ENCODE measurements at places on chromosomes 5 and 9. TPM values are rescaled to one million over a fixed set of nuclear protein-coding genes. Genes with fewer than 3 reads are reported as not detected.

DNA sequence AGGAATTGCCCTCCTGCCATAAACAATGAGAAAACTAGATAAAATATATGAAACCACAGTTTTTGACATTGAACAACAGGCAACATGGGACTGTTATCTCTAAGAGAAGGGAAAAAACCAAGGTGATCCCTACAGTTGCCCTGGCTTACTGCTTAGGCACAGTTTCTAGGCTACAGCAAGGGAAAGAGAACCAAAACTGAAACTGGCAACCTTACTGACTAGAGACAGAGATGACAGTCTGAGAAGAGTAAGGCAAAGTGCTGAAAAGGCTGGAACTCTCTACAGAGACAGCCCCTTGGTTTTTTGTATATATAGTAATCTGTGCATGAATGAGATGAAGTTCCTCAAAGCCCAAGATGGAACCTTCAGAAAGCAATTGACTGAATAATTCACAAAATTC, 36.2 kb upstream of the REEP2 start:
- DNase-seq, result no peak
- peaks cover 2% of the 10 kb centered on the region for H3K4me1 ChIP-seq
- H3K27ac ChIP-seq, result no peak overlapping the region
- no peak overlapping the region for H3K4me3 ChIP-seq

GRCh38 chr5:167232675-167233311, 1058.7 kb upstream of the WWC1 start:
- no peaks in the 10 kb centered on the region for H3K36me3 ChIP-seq
- no peak overlapping the region for H3K4me3 ChIP-seq
- H3K4me1 ChIP-seq, result no peaks in the 10 kb centered on the region
- H3K27ac ChIP-seq, result no peak overlapping the region

DNA sequence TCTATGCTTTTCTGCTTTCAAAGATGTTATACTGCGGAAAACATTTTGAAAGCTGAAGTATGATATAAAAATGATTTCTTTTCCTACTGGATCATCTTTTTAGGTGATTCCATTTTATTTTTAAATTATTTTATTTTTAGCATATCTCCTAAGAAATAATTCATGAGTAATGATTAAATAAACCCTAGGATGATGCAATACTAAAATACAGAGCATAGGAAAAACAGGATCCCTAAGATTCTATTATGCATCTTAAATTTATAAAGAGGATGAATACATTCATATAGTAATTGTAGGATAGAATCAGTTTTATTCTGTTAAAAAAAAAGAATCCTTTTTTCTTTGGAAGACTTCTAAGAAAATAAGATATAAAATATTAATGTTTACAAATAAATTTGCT, 10.9 kb downstream of the POLK start:
- H3K27me3 ChIP-seq, result no peaks in the 10 kb centered on the region
- no peak overlapping the region for H3K27ac ChIP-seq
- H3K4me1 ChIP-seq, result peaks cover 39% of the 10 kb centered on the region
- no peak for DNase-seq
- no peak overlapping the region for H3K4me3 ChIP-seq

GRCh38 chr5:180180846-180181245, 28.2 kb downstream of the RASGEF1C start:
- H3K4me3 ChIP-seq, result no peak overlapping the region
- no peak for DNase-seq
- H3K27me3 ChIP-seq, result no peaks in the 10 kb centered on the region
- H3K36me3 ChIP-seq, result no peaks in the 10 kb centered on the region
- H3K4me1 ChIP-seq, result no peaks in the 10 kb centered on the region
- H3K27ac ChIP-seq, result no peak overlapping the region

DNA sequence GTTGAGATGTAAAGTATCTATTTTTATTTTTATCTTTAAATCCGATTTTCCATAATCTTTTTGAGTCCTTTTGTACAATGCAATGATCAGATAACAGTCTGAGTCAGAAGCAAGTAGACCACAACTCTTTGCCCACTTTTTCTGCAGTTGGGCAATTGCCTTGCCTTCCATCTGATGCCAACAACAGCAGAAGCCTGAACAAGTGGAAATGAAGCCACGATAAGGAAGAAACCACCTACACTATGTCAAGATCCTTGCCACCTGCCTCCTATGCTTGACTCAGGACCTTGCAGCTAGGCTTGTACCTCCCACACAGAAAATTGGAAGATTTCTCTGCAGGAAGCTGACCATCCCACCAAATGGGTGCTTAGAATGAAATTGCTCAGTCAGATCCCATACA, 78.6 kb downstream of the ANXA1 start:
- no peaks in the 10 kb centered on the region for H3K36me3 ChIP-seq
- no peak for DNase-seq
- no peaks in the 10 kb centered on the region for H3K27me3 ChIP-seq

DNA sequence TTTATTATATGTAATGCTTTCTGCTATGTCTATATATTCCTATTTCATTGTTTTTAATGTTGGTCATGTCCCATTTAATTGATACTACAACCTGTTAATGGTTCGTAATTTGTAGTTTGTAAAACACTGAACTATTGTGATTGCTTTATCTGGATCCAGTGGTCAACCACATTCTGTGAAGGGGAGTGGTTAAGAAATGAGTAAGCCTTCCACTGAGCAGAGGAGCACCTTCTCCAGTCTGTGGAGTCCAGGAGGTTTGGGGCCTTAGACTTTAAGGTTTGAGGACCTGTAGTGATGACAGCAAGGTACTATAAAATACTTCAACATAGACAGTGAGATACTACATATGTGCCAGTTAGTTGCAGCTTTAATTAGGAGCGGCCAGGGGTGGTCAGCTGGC, 67.7 kb upstream of the RAD23B start:
- H3K4me1 ChIP-seq, result peaks cover 11% of the 10 kb centered on the region
- no peaks in the 10 kb centered on the region for H3K36me3 ChIP-seq
- no peaks in the 10 kb centered on the region for H3K27me3 ChIP-seq

DNA sequence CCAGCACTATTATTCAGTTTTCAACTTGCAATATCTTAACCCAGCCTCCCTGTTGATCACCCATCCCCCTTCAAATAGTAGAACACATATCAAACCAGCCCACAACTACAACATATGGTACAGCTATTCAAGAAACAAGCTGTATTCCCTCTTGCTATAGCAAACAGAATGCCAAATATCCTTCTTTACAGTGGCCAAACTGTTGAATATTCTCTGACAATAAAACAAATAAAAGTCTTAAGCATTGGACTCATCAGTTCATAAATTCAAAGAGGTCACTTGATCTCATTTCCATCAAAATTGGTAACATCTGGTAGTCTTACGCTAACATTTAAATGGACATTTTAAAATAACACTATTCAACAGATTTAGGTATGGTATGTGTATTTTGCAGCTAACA, 350.8 kb downstream of the EFNA5 start:
- no peaks in the 10 kb centered on the region for H3K36me3 ChIP-seq
- no peaks in the 10 kb centered on the region for H3K4me1 ChIP-seq
- no peak overlapping the region for H3K27ac ChIP-seq

DNA sequence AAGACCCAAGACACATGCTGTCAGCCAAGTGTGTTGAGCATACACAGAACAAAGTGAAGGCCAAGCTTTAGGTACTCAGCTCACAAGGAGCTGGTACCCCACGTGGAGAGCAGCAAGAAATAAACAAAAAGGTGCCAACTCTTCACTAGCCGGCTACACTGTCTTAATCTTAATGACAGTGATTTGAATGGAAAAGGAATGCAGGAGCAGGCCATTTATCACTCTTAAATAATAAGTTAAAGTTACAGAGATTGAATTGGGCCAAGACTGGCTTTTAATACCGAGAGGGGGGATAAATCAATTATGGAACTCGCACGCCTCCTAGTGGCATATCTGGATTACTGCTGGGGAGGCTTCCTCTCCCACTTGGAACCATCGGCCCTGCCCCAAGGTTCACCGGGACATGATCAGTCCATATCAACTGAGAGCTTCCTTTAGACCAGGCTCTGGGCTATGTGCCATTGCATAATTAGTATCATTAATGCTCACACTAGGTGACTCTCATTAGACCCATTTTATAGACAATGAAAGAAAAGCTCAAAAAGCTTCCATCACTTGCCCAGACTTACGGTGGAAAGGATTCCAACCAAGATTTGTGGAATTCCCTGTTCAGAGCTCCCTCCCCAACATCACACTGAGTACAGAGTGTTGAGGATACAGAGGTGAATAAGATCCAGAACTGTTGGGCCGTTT, 94.0 kb downstream of the ACTL7B start:
- H3K36me3 ChIP-seq, result no peaks in the 10 kb centered on the region
- H3K27ac ChIP-seq, result no peak overlapping the region
- H3K27me3 ChIP-seq, result no peaks in the 10 kb centered on the region
- peak; percentile 60 for DNase-seq
- H3K4me1 ChIP-seq, result peaks cover 10% of the 10 kb centered on the region

- peaks cover 18% of the 10 kb centered on the region for H3K4me1 ChIP-seq
- H3K4me3 ChIP-seq, result no peak overlapping the region
- no peak for DNase-seq
- H3K27me3 ChIP-seq, result no peaks in the 10 kb centered on the region
Measured at GRCh38 chr5:98906756-98907355, 22.0 kb downstream of the CHD1 start.

DNA sequence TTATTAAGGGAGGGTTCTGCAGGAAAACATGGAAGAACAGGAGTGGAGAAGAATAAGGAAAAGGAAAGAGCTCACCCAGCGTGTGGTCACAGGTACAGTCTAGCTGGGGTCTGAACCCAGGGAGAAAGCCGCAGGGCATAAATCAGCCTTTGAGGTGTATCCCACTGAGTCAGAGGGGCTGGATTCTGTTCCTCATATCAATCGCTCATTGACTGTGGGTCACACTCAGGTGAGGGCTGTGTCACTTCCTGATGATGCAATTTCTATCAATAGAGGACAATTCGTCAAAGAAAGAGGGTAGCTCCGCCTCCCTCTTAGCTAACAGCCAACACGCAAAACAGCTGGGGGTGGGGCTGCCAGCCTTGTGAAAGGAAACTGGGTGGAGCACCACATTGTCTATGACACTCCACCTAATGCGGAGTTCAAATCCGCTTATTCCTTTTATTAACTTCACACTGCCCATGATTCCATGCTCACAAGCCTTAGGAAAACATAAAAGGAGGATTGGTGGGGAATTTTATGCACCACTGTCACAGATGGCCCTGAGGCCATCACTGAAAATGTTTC, 176.2 kb downstream of the ICE1 start:
- no peaks in the 10 kb centered on the region for H3K36me3 ChIP-seq
- H3K4me3 ChIP-seq, result no peak overlapping the region
- no peaks in the 10 kb centered on the region for H3K4me1 ChIP-seq
- no peak for DNase-seq

DNA sequence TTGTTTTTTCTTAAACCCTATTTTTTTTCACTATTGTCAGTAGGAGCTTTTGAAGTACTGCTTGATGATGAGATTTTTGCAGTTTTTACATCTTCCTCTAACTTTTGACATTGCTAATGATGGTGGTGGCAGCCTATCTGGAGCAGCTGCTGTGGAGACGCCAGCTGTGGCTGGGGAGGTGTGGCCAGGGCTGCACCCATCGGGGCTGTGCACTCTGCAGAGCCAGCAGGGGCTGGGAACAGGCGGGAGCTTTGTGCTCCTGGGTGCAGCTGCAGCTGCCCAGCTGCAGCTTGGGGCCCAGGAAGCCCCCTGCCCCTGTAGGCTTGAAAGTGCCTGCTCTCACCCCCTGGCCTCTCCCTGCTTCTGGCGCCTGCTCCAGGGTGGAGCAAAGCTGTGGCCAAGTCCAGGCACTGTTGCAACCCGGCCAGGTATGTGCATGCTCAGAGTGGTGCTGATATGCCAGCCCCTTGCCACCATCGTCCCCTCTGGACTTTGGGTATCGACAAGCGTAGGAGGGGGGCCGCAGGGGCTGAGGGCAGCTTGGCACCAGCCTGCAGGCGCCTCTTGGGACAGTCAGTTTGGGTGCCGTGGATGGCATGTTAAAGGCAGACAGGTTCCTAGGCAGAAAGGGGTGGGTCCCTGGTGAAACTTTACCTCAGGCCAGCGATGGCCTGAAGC, 39.2 kb downstream of the FER start:
- H3K4me3 ChIP-seq, result no peak overlapping the region
- peaks cover 4% of the 10 kb centered on the region for H3K36me3 ChIP-seq
- H3K27me3 ChIP-seq, result no peaks in the 10 kb centered on the region
- DNase-seq, result no peak
- no peak overlapping the region for H3K27ac ChIP-seq

GRCh38 chr9:34652602-34653000, 616 bp downstream of the IL11RA start:
- DNase-seq, result no peak
- no peaks in the 10 kb centered on the region for H3K27me3 ChIP-seq
- no peak overlapping the region for H3K27ac ChIP-seq
- H3K4me1 ChIP-seq, result peaks cover 6% of the 10 kb centered on the region

DNA sequence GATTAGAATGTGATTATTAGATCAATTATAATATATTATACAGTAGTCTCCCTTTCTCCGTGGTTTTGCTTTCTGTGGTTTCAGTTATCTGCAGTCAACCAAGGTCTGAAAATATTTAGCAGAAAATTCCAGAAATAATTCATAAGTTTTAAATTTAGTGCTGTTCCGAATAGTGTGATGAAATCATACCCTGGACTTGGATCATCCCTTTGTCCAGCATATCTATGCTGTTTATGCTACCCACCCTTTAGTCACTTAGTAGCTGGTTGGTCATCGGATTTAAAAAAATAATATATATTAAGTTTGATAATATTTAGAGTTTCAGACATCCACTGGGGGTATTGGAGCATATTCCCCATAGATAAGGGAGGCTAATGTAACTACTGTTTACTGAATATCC, 19.6 kb downstream of the RMI1 start:
- DNase-seq, result no peak
- no peaks in the 10 kb centered on the region for H3K4me1 ChIP-seq
- no peak overlapping the region for H3K27ac ChIP-seq
- H3K36me3 ChIP-seq, result peaks cover 15% of the 10 kb centered on the region
- no peaks in the 10 kb centered on the region for H3K27me3 ChIP-seq
- H3K4me3 ChIP-seq, result no peak overlapping the region

DNA sequence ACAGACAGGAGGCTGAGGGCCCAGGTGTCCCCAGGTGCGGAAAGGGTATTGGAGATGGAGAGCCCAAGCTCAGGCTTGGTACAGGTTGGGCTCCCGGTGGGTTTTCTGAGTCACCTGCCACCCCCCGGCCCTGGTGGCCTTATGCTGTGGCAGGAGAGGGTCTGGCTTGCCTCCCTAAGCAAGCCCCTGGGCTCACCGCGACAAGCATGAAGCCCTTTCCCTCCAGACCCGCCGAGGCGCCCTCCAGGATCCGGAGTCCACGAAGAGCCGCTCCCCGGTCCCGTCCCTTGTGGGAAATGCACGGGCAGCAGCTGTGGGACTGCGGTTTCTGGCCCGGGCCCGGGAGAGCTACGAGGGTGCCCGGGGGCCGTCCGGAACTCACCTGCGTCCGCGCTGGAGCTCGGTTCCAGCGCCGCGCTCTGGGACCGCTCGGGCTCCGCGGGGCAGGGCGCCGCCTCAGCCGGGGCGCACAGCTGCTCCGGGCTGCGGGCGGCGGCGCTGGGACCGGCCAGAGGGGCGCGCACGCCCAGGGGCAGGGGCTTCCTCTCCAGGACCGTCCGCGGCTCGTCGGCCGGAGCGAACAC, 757 bp downstream of the SAPCD2 start:
- no peaks in the 10 kb centered on the region for H3K36me3 ChIP-seq
- no peak for DNase-seq
- H3K27me3 ChIP-seq, result no peaks in the 10 kb centered on the region
- H3K4me3 ChIP-seq, result no peak overlapping the region

The LEAP2 gene
- total RNA-seq, result 5.9 TPM

The RNF183 gene
- 0.39 TPM for total RNA-seq

The NAIP gene
- total RNA-seq, result 26.8 TPM

The PCDHGA12 gene
- total RNA-seq, result 2.8 TPM

The PCDHB4 gene
- total RNA-seq, result not detected

The GHR gene
- not detected for total RNA-seq
